Left lung (tissue), 14 donors: ENCODE measurements at places on chromosomes 11 and 22. TPM values are rescaled to one million over a fixed set of nuclear protein-coding genes. Genes with fewer than 3 reads are reported as not detected.

Gene KRTAP5-1
- total RNA-seq = not detected

Gene GAL3ST1
- total RNA-seq = 1.8 TPM

Gene TRABD
- 54.2 TPM for total RNA-seq

DNA sequence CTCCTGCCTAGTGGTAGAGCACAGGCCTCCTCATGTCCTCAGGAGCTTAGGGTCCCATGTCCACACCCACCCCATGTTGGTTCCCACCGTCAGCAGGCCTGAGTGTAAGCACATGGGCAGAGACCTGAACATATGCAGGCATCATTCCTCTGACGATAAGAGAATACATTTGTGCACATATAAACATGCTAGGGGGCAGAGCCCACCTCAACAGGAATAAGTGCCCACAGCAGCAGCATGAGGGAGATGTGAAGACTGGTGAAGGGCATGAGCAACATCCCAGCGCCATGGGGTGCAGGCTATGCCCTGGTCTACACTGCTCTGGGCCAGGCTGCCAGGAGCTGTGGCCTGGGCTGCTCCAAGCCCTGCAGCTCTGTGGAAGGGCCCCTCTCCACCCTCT, 16.9 kb downstream of the ADORA2A start:
- no peak for DNase-seq

GRCh38 chr11:119470317-119471291, 47.6 kb upstream of the THY1 start:
- DNase-seq = no peak

DNA sequence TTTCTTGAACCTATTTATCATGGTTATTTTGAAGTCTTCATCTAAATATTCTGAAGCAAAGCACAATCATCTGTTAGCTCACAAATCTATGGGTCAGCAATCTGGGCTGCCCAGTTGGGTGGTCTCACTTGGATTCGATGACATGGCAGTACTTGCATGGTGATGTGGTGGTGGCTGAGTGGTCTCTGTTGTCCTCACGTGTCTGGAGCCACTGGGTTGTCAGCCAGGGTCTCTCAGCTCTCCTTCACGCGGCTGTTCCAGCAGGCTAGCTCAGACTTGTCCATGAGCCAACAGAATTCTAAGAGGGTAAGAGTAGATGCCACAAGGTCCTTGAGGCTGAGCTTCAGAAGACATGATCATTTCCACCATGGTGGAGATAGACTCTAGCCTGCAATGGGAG, 66.4 kb upstream of the KCNQ1OT1 start:
- no peak for DNase-seq

GRCh38 chr22:17172029-17172833, 13.2 kb upstream of the HDHD5 start:
- no peak for DNase-seq

- DNase-seq = no peak
These were observed 40.5 kb downstream of the MICAL2 start for GRCh38 chr11:12150831-12151382.

GRCh38 chr22:36386351-36386899, 1.3 kb downstream of the MYH9 start:
- peak; percentile 88 for DNase-seq
